Germinal center (tissue), 1 donor: ENCODE measurements at places on chromosomes 2 and 18.

- no peak for DNase-seq
These were observed 376.5 kb downstream of the TMEM182 start for GRCh38 chr2:103138123-103138901.

GRCh38 chr2:207231106-207231865, 65.5 kb upstream of the KLF7 start:
- DNase-seq: no peak

DNA sequence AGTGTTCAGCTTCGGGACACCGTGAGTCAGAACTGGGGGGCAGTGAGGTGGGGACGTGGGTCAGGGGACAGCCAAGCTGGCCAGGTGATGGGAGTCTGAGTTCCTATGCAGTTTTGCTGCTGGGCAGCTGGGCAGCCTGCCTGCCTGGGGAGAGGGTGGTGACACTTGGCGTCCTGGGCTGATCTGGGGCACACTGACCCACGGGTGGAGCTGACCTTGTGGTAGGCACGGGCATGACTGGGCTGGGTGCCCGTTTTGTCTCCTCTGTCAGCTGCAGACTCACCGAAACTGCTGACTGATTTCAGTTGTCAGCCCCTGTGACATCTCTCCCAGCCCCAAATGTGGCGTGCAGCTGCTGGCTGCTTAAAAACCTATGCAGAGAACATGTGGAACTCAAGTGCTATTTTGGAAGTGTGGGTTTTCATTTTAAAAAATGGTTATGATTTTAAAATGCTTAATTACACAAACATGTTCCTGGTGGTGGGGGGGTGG, 32.6 kb upstream of the E2F6 start:
- DNase-seq: no peak

DNA sequence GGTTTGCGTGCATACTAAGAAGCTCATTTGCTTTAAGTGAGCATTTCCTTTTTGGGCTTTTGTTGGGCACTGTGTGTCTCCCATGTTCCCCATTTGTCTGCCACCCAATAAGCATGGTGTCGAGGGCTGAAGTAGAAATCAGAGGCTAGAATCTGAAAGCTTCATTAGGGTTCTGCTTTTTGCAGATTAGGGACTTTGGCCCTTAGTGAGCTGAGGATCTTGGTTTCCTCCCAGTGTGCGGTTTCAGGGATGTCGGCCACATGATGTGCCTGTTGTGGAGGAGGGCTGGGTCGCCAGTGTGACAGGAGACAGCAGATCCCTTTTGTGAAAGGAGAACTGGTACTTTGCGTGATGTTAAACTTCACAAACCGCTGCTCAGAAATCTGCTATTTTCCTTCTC, 41.1 kb downstream of the PLEKHB2 start:
- no peak for DNase-seq

GRCh38 chr2:165610591-165611029, 141.1 kb downstream of the CSRNP3 start:
- DNase-seq: no peak

DNA sequence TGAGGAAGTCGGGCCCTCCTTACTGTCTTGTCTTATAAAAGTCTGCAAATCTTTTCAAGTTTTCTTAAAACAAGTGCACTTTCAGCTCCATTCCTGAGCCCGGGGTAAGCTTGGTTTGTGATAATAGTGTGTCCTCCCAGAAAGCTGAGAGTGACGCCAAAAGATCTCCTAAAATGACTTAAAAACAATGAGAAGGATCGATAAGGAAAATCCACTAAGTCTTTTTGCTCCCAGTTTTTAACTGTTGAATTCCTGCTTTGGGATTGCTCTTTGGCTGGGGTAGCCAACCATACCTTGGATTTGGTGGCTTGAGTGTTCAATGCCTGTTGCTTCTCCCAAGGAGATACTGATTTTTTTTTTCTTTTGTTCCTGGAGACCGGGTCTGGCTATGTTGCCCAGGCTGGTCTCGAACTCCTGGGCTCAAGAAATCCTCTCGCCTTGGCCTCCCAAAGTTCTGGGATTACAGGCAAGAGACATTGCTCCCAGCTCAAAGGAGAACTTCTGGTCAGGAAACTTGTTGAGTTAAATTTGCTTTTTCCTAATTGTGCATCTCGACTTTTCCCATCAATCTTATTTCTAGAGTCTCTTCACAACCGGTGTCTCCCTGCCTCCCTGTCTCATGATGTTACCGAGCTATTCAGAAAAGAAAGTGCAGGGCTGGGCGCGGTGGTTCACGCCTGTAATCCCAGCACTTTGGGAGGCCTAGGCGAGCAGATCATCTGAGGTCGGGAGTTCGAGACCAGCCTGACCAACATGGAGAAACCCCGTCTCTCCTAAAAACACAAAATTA, 3.0 kb downstream of the TGIF1 start:
- no peak for DNase-seq

GRCh38 chr2:46016091-46016490, 281.1 kb upstream of the EPAS1 start:
- no peak for DNase-seq

DNA sequence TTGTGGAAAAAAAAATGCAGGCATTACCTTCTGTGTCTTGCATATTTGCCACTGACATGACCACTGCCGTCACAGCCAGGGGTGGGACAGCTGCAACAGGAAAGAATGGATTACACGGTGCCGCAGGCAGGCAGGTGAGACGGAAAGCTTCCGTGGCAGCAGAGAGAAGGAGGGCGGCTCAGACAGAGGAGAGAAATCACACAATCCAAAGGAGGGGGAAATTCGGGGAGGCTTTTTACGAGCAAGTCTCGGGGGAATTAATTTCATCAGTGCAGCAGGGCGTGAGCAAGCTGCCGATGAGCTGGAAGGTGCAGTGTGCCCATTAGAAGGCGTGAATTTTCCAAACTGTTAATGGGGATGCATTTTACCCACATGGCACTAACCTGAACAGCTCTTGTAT, 234.8 kb upstream of the PXDN start:
- no peak for DNase-seq

- no peak for DNase-seq
These were observed 14.6 kb downstream of the ZEB2 start for GRCh38 chr2:144505245-144505831.

DNA sequence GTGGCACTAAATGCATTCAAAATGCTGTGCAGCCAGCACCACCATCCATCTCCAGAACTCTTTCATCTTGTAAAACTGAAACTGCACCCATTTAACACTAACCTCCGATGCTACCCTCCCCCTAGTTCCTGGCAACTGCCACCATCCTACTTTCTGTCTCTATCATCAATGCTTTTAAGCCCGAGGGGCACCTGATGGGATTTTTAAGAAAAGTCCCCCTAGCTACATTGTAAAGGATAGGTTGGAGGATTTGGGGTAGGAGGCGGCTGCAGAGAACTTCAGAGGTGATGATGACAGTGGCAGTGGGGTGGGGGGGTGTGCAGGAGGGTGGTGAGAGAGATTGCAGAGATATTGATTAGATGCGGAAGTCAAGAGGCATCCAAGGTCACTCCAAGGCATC, 10.8 kb upstream of the YWHAQ start:
- no peak for DNase-seq

DNA sequence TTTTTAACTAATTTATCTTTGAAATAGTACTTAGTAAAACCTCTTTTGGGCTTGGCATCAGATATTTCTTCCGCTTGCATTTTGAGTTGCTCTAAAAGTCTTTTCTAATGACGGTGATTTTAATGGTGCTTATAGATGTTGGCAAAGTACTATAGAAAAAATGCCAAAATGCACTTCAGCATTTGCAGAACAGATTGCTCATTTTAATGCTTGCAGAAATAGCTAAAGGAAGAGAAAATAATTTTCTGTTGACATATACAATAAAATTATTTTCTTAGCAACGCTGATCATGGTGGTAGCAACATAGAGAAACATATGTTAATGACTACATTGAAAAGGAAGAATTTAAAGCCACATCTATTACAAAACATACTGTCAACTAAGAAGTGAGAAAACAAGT, 170.7 kb downstream of the STK39 start:
- no peak for DNase-seq

GRCh38 chr2:128611421-128612320, 293.0 kb upstream of the HS6ST1 start:
- no peak for DNase-seq

DNA sequence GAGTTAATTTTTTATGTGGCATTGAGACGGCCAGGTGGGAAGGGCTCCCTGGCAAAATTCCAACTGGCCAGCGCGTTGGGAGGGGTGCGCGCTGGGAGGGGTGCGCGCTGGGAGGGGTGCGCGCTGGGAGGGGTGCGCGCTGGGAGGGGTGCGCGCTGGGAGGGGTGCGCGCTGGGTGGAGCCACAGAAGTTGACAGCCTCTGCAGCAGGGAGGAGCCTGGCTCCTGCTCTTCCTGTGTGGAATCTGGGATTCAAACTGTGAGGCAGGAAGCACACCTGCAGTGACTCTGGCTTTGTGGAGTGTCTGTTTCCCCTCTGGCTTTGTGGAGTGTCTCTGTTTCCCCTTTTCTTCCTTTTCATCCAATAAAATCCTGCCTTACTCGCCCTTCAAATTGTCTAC, 147.9 kb upstream of the CBLN2 start:
- DNase-seq: no peak

DNA sequence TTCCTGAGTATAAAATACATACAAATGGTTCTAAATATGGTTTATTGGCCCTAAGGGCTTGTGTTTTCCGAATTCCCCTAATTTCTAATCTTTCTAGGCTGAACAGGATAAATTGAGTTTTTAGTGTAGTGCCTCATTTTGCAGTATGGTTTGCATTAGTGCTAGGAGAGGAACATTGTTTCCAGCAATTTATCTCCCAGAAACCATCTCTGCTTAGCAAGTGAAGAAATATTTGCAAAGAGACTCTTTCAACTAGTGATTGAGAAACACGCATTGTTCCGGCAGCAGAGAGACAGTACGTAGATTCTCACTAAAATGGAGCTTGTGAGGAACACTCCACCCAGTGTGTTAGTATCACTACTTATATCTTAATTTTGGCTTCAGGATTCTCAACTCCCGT, 177.8 kb upstream of the EPAS1 start:
- DNase-seq: no peak

- peak; percentile 79 for DNase-seq
These were observed 53.2 kb upstream of the CUL3 start for GRCh38 chr2:224638301-224638823.

DNA sequence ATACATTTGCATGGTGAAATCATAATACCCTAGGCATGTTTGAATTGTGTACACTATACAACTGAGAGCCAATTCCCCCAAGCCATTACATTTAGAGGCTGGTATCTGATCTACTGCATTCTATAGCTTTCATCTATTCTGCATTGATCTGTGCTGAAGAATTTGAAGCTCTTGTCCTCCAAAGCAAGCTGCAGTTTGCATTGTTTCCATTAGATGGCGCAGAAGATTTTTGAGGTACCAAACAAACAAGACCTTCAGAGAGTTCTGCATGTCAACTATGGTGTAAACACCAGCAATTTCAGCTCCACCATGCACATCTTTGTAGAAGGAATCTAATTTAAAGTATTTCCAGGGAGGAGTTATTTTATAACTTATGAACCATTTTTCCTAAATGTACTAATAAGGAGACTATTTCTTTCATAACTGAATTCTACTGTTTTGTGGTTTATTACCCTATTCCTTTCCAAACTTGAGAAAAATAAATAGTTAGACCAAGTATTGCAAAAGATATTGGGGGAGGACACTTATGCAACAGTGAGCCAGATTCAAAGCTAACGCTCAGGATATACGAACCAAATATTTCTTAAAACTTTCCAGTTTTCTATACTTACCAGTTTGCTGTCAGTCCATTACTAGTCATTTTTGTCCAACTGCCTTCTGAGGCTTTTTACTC, 761.8 kb upstream of the ACVR2A start:
- peak; percentile 40 for DNase-seq

- DNase-seq: no peak
These were observed 546.4 kb upstream of the SOX11 start for GRCh38 chr2:5145801-5146200.

GRCh38 chr18:50855976-50856757, 22.8 kb upstream of the ME2 start:
- DNase-seq: no peak

DNA sequence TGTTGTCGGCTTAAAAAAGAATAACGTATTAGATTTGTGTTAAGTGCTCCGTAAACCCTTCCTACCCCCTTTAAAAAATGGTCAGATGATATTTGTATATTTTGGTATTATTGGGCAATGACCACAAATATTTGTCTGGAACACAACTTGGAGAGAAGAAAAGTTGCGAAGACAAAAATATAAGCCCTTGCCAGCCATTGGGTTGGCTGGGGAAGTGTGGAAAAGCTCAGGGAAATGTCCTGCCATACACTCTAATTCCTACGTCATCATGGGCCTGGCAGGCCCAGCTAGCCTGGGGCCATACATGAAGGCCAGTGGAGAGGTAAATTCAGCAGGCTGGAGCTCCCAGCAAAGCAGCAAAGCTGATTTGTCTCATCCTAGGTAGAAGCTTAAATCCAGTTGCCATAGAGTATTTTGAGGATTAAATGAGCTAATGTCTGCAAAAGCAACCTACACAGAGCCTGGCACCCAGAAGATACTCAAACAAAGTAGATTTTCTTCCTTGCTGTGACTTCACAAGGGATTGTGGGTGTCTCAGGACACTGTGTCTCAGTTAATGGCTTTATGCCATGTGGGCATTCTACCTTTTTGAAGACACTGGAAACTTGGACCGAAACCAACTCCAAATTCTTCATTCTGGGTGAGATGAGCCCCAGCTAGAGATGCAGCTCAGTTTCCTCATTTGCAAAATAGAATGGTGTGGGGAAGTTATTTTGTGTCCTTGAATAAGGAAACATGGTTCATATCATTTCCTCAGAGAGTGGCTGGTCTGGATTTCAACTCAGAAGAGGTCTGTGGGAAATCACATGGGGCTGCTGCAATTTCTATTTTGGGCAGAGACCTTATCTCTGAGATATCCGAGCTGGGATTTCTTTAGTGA, 87.9 kb upstream of the MAP4K3 start:
- DNase-seq: peak; percentile 26

GRCh38 chr2:24929230-24929629, 9.2 kb upstream of the ADCY3 start:
- no peak for DNase-seq

DNA sequence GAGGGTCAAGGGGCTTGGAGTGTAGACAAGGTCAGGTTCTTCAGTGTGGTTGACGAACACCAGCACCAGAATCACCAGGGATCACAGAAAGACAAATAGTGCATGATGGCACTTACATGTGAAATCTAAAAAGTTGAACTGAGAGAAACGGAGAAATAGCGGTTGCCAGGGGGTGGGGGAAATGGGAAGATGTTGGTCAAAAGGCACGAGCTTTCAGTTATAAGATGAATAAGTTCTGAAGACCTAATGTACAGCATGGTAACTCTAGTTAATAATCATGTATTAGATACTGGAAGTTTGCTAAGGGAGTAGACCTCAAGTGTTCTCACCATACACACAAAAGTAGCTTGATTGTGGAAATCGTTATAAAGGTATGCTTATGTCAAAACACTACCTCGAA, 43.7 kb upstream of the DARS1 start:
- DNase-seq: no peak
